Astrocyte (in vitro differentiated cells and primary cell): ENCODE measurements at places on chromosomes 3 and 15. TPM values are rescaled to one million over a fixed set of nuclear protein-coding genes. Genes with fewer than 3 reads are reported as not detected.

GRCh38 chr15:33236841-33237509, 42.5 kb upstream of the FMN1 start:
- no peak for DNase-seq

GRCh38 chr15:66773129-66773873, 71.3 kb downstream of the SMAD6 start:
- no peak for DNase-seq

Gene ONECUT1
- total RNA-seq, result 0.14 and 0.32 TPM in 2 replicates

GRCh38 chr3:31172336-31172735, 277.9 kb upstream of the GADL1 start:
- DNase-seq, result no peak

DNA sequence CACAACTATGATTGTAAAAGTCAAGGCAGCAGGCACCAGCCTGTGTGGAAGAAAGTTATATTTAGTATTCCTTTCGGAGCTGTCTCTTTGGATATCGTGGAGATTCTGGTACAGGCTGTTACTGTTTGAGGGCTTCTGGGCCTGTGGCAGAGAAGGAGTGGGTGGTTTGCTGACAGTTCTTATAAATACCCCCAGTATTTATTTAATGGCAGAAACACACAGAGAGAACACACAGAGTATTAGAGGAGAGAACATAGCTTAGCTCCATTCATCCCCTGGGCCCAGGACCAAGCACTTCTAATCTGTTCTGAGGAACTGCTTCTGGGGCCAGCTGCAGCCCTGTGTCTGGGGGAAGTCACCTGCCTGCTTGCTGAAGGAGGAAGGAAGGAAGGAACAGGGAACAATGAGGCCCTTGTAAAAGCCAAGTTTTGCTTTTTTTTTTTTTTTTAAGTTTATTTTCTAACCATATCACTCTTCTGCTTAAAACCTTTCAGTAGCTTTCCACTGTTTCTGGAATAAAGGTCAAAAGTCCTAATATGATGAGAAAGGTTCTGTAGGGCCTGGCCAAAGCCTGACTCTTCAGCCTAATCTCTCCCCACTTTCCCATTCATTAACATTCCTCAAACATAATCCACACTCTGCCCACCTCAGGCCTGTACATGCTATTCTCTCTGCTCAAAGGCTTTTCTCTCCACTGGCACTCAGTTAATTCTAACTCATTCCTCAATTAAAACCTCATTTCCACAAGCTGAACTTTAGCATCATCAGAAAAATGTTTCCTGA, 11.8 kb upstream of the PP2D1 start:
- DNase-seq, result no peak

DNA sequence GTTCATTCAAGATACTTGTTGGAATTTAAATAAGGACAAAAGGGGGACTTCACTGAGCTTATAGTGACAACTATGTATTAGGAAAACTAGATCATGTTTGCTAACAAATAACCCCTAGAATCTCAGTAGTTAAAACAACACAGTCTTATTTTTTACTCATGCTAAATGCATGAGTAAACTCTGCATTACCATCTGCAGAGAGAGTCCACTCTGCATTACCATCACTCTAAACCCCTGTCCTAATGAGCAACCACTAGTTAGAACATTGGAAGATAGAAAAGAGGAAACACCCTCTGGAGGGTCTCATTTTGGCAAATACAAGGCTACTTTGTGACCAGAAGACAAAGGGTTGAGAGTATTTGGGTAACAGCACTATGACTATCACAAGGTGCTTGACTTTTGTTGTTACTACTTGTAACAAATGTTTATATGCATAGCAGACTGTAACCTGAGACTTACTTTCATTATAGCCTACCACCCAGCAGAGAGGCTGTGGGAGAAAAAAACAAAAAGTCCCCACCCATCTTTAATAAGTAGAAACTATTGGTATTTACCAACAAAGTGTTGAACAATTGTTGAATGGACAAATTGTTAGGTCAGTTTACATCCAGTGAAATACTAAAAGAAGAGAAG, 99.1 kb downstream of the OXSM start:
- DNase-seq, result no peak

Gene GNAI2
- 380 and 381 TPM in 2 replicates for total RNA-seq

DNA sequence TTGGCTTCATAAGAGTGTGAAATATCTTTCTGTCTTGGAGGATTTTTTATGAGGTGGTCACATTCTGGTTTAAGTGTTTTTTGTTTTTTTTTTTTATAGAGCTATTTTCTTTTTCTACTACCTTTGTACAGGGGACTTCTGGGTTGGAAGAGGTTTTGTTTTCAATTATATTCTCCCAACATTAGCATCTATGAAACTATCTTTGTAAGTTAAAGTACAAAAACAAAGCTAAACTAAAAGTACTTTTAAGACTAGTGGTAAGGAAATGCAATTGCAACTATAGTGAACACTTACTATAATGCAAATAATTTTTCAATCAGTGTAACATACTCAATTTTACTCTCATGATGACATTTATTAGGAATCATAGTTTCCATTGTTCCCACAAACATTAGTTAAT, 688.2 kb downstream of the SI start:
- no peak for DNase-seq

DNA sequence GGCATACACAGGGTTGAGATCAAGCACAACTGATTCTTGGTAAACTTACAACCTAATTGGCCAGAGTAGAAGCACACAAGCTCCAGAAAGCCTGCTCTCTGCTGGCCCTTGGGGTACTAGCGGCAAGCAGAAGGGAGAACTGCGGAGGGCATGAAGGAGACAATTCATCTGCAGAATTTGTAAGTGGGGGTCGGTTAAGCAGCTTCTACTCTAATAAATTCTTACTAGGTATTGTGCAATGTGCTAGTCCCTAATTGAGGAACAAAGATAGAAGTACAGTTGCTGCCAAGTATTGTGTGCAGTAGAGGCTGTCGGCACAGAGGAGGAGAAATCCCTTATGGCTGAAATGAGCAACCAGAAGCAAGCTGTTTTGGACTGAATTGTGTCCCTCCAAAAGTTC, 91.2 kb upstream of the VEPH1 start:
- no peak for DNase-seq

GRCh38 chr15:40766194-40766815, 2.4 kb downstream of the GCHFR start:
- no peak for DNase-seq
